ENCODE measurements at places on chromosomes 11 and 22. TPM values are rescaled to one million over a fixed set of nuclear protein-coding genes. Genes with fewer than 3 reads are reported as not detected.
A peak's percentile ranks its signal among the peaks of the same experiment; 100 is the strongest.

The KBTBD3 gene
- 5.0 TPM for total RNA-seq

The MN1 gene
- total RNA-seq, result 3.2 TPM

The SLC2A11 gene
- total RNA-seq, result 10.2 TPM

The OR51E2 gene
- total RNA-seq, result not detected

The BIK gene
- not detected for total RNA-seq

The OR2AG1 gene
- total RNA-seq, result not detected

The GRM5 gene
- not detected for total RNA-seq

The HBD gene
- not detected for total RNA-seq

The OR5B21 gene
- not detected for total RNA-seq

The TRPM5 gene
- not detected for total RNA-seq

The WNT7B gene
- total RNA-seq, result 2.2 TPM

The MOV10L1 gene
- 0.16 TPM for total RNA-seq

The CHADL gene
- 3.7 TPM for total RNA-seq

The OR5A1 gene
- not detected for total RNA-seq

The GLYATL2 gene
- total RNA-seq, result 38.3 TPM

The TMEM132A gene
- total RNA-seq, result 11.0 TPM

DNA sequence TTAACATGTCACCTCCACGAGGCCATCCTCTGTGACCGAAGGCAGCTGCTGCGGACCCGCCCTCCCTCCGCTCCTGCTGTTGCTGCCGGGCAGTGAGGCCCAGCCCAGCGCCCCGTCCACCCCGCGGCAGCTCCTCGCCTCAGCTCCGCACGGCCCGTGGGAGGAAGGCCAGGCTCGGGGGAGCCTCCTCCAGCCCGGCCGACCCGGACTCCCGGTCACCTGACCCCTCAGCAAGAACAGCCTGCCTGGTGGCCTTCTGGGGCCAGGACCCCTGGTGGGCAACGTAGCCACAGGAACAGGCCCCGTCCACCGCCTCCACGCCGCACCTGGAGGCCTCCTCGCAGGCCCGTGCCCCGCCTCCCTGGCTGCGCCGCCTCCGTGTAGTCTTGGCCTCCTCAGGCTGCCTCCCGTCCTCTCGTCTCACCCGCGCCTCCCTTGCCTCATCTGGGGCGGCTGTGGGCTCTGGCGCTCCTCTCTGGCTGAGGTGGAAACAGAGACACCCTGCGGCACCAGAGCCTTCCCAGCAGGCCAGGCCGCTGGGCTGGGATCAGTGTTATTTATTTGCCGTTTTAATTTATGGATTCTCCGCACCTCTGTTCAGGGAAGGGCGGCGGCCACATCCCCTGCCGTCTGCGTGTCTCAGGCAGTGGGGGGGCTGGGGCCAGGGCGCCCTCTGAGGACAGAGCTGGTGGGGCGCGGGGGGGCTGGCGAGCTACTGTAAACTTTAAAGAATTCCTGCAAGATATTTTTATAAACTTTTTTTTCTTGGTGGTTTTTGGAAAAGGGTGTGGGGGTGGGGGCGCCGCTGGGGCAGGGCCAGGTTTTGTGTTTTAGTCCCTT, 25.4 kb downstream of the MOB2 start:
- H3K4me3 ChIP-seq, result peak overlapping the region; percentile 62
- peaks cover 3% of the 10 kb centered on the region for H3K4me1 ChIP-seq
- no peaks in the 10 kb centered on the region for H3K36me3 ChIP-seq
- H3K27ac ChIP-seq, result peak overlapping the region; percentile 87

- H3K36me3 ChIP-seq, result no peaks in the 10 kb centered on the region
- H3K27me3 ChIP-seq, result no peaks in the 10 kb centered on the region
- H3K4me3 ChIP-seq, result peak overlapping the region; percentile 74
- H3K4me1 ChIP-seq, result no peaks in the 10 kb centered on the region
- peak overlapping the region; percentile 95 for H3K27ac ChIP-seq
These were observed 866 bp downstream of the EXPH5 start for GRCh38 chr11:108592591-108593213.

DNA sequence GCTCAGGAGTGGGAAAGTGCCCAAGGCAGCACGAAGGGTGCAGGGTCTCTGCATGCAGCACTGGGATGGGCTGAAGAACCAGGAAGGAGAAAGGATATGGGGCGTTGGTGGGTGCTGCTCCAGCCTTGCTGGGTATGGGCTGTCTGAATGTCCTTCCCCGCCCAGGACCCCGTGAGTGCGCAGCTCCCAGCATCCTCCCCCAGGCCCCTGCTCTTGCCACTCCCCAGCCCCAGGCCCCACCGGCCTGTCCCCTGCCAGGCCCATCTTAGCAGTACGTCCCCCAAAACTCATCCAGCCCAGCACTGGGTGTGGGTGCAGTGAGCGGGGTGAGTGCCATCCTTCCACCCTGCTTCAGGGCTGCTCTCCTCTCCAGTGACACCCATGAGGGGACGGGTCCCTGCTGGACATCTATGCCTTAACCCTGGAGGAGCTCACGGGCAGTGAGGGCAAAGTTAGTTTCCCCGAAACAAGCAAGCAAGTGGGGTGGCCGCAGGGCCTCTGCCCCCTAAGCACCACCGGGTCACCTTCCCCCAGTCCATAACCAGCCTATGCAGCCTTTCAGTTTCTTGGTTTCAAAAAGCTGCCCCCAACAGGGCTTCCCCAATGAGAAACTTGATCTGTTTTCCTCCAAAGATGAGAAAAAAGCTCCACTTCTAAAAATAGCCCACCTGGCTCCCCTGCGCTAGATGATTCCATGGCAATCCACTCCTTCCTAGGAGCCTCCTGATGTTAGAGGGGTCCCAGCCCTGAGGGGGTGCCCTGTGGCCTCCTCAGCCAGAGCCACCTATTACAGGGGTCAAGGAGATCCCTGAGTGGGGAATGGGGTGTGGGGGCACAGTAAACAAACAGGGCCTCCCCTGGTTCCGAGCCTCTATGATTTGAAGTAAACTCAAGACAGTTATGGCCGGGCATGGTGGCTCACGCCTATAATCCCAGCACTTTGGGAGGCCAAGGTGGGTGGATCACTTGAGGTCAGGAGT, 103.8 kb downstream of the MORC2 start:
- H3K27me3 ChIP-seq, result no peaks in the 10 kb centered on the region
- H3K4me1 ChIP-seq, result no peaks in the 10 kb centered on the region
- no peak overlapping the region for H3K27ac ChIP-seq
- no peaks in the 10 kb centered on the region for H3K36me3 ChIP-seq

- no peaks in the 10 kb centered on the region for H3K36me3 ChIP-seq
- DNase-seq, result no peak
- H3K4me3 ChIP-seq, result no peak overlapping the region
- no peaks in the 10 kb centered on the region for H3K27me3 ChIP-seq
- H3K27ac ChIP-seq, result no peak overlapping the region
These were observed 36.4 kb downstream of the SLC22A12 start for GRCh38 chr11:64627371-64627770.

- no peaks in the 10 kb centered on the region for H3K4me1 ChIP-seq
- no peak overlapping the region for H3K4me3 ChIP-seq
- no peak for DNase-seq
- no peaks in the 10 kb centered on the region for H3K27me3 ChIP-seq
These were observed 96.9 kb upstream of the RTL6 start for GRCh38 chr22:44594951-44595350.

DNA sequence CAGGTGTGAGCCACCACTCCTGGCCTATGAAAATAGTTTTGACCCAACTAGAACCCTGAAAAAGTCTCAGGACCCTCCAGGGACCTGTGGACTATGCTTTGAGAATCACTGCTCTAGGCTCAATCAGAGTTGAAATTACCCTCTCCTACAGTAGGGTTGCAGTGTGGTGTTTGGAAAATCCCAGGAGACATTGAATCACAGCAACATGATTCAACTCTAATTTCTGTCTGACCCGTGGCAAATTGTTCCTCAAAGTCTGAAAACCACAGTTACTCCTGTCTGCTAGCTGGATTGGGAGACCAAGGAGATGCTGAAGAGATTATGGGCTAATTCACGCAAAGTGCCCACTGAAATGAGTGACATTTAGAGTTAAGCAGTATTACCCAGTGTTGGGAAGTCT, 5.4 kb upstream of the MTMR3 start:
- no peaks in the 10 kb centered on the region for H3K27me3 ChIP-seq
- DNase-seq, result no peak
- no peak overlapping the region for H3K27ac ChIP-seq
- no peaks in the 10 kb centered on the region for H3K36me3 ChIP-seq
- no peaks in the 10 kb centered on the region for H3K4me1 ChIP-seq

GRCh38 chr22:42993651-42994275, 21.2 kb downstream of the PACSIN2 start:
- no peaks in the 10 kb centered on the region for H3K36me3 ChIP-seq
- H3K27ac ChIP-seq, result peak overlapping the region; percentile 91

- no peak overlapping the region for H3K4me3 ChIP-seq
- peak overlapping the region; percentile 88 for H3K27ac ChIP-seq
- no peaks in the 10 kb centered on the region for H3K27me3 ChIP-seq
- H3K36me3 ChIP-seq, result no peaks in the 10 kb centered on the region
- DNase-seq, result no peak
These were observed 16.0 kb downstream of the CARD10 start for GRCh38 chr22:37503183-37503683.

GRCh38 chr22:17167486-17167885, 8.4 kb upstream of the HDHD5 start:
- no peak overlapping the region for H3K4me3 ChIP-seq
- no peaks in the 10 kb centered on the region for H3K27me3 ChIP-seq
- peak; percentile 58 for DNase-seq
- H3K4me1 ChIP-seq, result no peaks in the 10 kb centered on the region
- H3K27ac ChIP-seq, result no peak overlapping the region

- DNase-seq, result no peak
- no peak overlapping the region for H3K27ac ChIP-seq
- H3K4me3 ChIP-seq, result no peak overlapping the region
- no peaks in the 10 kb centered on the region for H3K27me3 ChIP-seq
- H3K4me1 ChIP-seq, result no peaks in the 10 kb centered on the region
- H3K36me3 ChIP-seq, result no peaks in the 10 kb centered on the region
These were observed 72.2 kb downstream of the PDHX start for GRCh38 chr11:34988294-34989255.

GRCh38 chr22:39428597-39429071, 28.2 kb upstream of the MGAT3 start:
- H3K27me3 ChIP-seq, result no peaks in the 10 kb centered on the region
- no peaks in the 10 kb centered on the region for H3K36me3 ChIP-seq
- no peaks in the 10 kb centered on the region for H3K4me1 ChIP-seq
- no peak overlapping the region for H3K4me3 ChIP-seq

DNA sequence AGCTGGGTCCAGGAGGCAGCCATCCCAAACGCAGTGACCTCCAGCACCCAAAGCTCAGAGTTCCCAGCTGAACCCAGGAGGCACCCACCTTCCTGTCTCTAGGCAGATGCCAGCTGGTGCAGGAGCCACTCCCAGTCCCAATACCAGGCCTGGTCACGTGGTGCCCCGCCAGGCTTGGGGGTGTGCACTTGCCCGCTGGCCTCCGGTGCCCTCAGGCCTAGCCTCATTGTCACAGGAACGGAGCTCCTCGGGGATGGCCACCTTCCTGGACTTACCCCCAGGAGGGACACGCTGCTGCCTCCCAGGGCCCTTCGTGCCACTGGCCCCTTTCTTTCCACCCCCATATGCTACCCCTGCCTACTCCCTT, 4.6 kb downstream of the BID start:
- H3K27ac ChIP-seq, result no peak overlapping the region
- H3K4me1 ChIP-seq, result no peaks in the 10 kb centered on the region
- no peak overlapping the region for H3K4me3 ChIP-seq
- DNase-seq, result no peak
- no peaks in the 10 kb centered on the region for H3K36me3 ChIP-seq

- peaks cover 15% of the 10 kb centered on the region for H3K4me1 ChIP-seq
- no peak within 1 kb of the TSS for H3K27ac ChIP-seq
- no peaks in the 10 kb centered on the region for H3K36me3 ChIP-seq
- peaks cover 6% of the 10 kb centered on the region for H3K27me3 ChIP-seq
These were observed at the start of gene PHOX2A for GRCh38 chr11:72244060-72244360. Gene PHOX2A (minus strand): TSS chr11:72244176. CDS start chr11:72244004, 172 bp downstream.

GRCh38 chr11:116828632-116829524, 829 bp upstream of the APOC3 start:
- H3K36me3 ChIP-seq, result no peaks in the 10 kb centered on the region
- H3K27me3 ChIP-seq, result no peaks in the 10 kb centered on the region
- no peak overlapping the region for H3K4me3 ChIP-seq
- H3K27ac ChIP-seq, result no peak overlapping the region
- no peak for DNase-seq

- H3K4me1 ChIP-seq, result no peaks in the 10 kb centered on the region
- H3K36me3 ChIP-seq, result no peaks in the 10 kb centered on the region
- DNase-seq, result no peak
- no peak overlapping the region for H3K4me3 ChIP-seq
- H3K27ac ChIP-seq, result no peak overlapping the region
These were observed 12.6 kb downstream of the JAML start for GRCh38 chr11:118212131-118212725.

GRCh38 chr11:13781153-13781552, 112.7 kb downstream of the FAR1 start:
- no peaks in the 10 kb centered on the region for H3K4me1 ChIP-seq
- H3K27ac ChIP-seq, result no peak overlapping the region
- H3K4me3 ChIP-seq, result no peak overlapping the region
- DNase-seq, result no peak

DNA sequence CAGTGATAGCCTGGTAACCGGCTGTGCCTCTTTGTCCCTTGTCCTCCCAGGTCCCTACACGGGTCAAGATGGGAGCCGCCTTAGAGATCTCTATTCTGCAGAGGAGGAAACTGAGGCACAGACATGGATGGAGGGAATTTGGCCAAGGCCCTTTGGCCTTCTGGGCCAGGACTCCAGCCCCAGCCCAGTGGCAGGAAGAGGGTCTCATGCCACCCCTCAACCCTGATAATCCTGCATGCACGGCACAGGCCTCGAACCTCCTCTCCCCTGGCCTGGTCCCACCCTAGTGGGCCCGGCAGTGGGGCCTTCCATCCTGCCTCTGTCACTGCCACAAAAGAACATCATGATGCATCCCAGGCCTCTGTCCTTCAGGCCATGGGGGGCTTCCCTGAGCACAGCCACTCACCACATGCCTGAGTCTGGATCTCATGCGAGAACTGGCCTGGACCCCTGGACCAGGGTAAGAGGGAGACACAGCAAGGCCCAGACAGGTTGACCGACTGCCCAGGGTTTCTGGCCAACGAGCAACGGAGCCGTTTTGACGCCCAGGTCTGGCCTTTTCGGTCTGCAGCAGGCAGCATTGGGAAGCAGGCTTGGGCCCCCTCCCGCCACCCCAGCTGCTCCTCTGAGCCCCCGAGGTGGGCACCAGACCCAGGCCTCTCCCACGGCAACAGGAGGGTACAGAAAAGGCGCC, 6.5 kb downstream of the LINC01488 start:
- no peak for DNase-seq
- H3K36me3 ChIP-seq, result no peaks in the 10 kb centered on the region
- no peak overlapping the region for H3K27ac ChIP-seq

DNA sequence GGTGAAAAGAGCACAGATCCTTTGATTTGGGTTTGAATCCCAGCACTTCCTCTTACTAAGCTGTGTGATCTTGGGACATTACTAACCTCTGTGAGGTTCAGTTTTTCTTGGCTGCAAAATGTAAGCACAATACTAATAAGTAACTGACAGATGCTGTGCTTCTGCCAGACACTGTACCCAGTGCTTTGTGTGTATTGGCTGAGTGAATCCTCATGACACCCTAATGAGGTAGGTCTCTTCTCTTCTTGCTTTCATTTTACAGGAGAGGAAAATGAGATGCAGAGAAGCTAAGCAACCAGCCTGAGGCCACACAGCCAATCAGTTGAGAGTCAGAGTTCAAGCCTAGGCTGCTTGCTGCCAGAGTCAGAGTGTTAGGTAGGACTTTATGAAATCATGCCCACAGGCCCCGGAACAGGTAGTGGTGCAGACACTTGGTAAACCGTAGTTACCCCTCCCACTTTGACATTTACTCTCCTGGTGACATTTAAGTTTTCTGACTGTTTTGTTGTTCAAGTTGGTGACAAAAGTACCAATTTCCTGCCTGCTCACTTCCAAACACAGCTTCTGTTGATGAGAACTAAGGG, 21.2 kb downstream of the PTPRJ start:
- H3K36me3 ChIP-seq, result no peaks in the 10 kb centered on the region
- H3K27me3 ChIP-seq, result no peaks in the 10 kb centered on the region
- H3K27ac ChIP-seq, result peak overlapping the region; percentile 65
- H3K4me3 ChIP-seq, result no peak overlapping the region
